ENCODE measurements at places on chromosomes 3 and 15.

- DNase-seq: no peak
Observed at GRCh38 chr3:197949191-197949777, 706 bp upstream of the RPL35A start.

- peak; percentile 81 for DNase-seq
Observed at GRCh38 chr3:9915254-9916141, 1.4 kb upstream of the IL17RC start.

DNA sequence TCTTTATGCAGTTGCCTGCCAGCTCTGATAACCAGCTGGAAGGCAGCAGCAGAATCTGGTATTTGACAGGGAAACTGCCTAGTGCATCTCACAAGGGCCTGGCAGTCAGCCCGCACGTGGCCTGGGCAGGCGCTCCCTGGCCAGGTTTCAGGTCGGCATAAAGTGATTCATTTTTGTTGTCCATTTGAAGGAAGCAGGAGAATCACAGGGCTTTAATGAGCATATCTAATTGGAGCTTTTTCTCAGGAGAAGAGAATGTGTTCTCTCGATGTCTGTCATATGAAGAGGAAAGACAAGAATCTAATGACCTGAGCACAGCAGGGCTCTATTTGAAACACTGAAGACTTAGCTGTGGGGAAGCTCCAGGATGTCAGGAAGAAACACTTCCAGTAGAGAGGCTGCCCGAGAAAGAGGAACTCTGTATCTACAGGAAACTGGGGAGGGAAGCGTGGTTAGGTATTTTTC lies 98.8 kb upstream of the MB21D2 start:
- peak; percentile 17 for DNase-seq

DNA sequence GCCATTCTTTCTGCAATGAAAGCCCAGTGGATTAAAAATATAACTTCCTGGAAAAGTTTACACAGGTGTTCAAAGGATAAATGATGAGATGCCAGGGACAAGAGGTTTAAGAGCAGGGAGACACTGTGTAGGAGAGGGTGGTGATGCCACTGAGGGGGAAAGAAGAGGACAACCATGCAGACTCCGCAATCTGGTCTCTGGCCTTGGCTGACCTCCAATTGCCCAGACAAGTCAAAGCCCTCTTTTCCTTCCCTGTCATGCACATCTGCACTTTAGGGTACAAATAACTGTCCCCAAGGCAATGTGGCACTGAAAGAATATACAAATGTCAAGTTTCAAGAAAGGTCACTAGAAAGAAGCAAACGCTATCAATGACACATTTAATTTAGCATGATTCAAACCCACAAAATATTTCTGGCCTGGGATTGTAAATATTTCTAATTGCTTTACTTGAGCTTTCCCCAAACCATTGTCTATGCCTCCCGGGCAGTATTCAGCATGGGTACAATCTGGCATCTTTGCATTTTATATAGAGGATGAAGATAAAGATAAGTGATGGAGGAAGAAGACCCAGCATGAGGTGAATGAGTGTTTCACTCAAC lies 319.4 kb downstream of the PLCL2 start:
- DNase-seq: no peak

DNA sequence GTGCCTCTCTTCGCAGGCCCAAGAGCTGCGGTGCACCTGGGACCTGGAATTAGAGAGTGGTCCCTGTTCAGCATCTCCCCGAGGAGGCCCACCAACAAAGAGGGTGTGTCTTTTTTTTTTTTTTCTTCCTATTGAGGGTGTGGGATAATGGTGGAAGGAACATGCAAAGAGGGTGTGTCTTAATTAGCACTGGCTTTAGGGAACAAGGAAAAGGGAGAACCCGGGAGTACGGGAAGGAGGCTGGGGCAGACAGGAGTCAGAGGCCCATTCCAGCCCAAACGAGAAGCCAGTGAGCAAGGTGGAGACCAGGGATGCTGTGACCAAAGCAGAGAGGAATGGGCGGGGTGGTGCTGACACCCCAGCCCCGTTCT lies 429 bp upstream of the LOXL1 start:
- DNase-seq: no peak

DNA sequence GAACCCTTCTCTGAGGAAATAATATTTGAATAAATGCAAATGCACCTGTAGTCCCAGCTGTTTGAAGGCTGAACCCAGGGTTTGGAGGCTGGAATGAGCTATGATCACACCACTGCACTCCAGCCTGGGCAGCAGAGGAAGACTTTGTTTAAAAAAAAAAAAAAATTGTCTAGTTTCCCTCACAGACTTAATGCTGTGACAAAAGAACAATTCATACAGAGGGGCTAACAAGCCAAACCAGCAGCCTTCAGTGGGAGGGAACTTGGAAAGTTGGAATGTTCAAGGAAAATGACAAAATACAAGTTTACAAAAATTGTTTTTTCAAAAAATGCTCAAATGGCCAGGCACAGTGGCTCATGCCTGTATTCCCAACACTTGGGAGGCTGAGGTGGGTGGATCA lies 228.0 kb upstream of the CGNL1 start:
- DNase-seq: no peak

DNA sequence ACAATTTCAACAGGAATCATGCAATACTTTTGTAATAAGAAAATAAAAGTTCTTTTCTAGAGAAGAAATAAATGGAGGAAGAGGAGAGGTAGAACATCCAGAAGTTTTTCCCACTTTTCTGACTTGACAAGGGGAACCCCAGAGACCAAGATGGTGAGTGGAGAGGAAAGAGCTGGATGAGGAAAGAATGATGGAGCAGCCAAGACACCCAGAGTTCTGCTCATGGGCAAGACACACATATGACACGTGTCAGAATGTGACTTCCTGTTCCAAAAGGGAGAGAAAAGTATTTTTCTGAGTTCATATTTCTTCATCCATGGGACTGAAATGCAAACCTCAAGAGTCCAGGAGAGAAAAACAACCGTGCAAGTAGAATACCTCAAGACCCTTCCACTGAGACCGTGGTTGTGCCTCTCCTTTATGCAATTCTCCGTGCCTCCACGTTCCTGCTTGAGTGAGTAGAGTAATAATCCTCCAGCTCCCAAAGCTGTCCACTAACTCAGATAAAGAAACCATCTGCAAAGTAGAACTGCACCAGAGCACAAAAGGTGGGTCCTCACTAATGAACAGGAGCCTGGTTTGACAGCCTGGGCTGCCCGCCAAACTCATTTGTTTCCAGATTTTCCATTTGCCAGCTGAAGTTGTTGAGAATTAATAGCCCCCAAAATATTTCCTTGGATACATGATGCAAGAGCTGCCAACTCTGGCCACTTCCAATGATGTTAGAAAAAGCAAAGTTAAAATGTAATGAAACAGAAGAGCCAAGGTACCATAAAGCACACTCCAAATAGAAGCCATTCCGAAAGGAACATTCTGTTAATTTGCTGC lies 272.6 kb upstream of the IGF1R start:
- DNase-seq: no peak

DNA sequence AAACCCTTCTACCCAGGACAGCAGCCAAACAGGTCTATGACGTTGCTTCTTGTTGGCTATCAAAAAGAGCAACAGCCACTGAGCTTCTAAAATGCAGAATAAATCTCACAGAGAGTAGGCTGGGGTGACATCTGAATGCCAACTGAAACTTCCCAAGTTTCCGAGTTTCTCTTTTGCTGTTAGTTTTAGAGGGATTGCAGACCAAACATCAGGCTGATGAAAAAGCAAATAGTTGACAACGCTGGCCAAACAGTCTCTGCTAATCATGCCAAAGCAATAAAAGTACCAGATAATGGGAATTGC lies 670 bp upstream of the CBLB start:
- no peak for DNase-seq

- DNase-seq: no peak
Observed at GRCh38 chr3:185734725-185735096, 90.1 kb downstream of the IGF2BP2 start.

DNA sequence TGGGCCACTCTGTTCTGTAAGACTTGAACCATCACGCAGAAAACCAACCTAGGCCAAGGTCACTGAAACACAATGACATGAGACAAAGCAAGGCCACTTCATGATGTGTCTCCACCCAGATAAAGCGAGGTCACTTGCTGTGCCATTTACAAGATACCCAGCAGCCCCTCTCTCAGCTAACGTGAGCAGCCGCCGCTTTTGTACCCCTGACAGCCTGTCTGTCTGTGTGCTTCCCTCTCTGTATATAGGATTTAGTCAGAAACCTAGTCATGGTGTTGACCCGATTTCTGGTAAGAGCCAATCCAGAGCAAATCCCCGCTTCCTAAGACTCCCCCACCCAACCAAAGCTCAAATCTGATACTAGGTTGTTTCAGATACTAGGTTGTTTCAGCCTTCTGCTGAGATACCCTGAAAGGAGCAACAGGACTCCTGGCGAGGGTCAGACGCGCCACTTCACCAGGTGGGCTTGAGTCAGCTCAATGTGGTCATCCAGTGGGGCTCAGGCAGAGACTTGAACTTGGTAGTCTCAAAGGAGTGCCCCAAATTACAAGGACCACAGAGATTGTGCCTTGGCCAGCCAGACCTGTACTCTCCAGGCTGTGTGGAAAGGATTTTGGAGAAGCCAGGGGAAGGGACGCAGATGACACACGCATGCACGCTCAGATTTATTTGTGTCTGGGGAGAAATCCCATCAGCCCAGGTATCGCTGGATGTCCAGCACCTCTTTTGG lies 3.1 kb upstream of the ZXDC start:
- DNase-seq: no peak

GRCh38 chr3:169914321-169914720 lies 2.9 kb downstream of the SAMD7 start:
- DNase-seq: no peak

DNA sequence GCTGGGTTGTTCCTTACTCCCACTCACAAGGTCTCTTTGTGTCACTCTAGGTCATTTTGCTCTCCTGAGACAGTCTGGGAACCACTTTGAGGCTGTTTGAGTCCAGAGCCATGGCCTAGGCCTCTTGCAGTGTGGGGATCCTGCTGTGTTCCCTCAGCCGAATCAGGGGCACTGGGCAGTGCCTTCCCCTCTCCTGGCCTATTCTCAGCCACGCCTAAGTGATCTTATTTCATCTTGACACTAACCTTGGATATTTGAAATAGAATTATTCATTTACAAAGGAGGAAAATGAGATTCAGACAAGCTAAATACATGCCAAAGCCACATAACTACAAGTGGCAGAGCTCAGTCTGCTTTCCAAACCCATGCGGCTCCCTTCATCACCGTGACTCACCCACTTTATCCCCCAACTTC lies 557.2 kb upstream of the TBL1XR1 start:
- no peak for DNase-seq
